ENCODE measurements at places on chromosomes 1 and 21.
A peak's percentile ranks its signal among the peaks of the same experiment; 100 is the strongest.

DNA sequence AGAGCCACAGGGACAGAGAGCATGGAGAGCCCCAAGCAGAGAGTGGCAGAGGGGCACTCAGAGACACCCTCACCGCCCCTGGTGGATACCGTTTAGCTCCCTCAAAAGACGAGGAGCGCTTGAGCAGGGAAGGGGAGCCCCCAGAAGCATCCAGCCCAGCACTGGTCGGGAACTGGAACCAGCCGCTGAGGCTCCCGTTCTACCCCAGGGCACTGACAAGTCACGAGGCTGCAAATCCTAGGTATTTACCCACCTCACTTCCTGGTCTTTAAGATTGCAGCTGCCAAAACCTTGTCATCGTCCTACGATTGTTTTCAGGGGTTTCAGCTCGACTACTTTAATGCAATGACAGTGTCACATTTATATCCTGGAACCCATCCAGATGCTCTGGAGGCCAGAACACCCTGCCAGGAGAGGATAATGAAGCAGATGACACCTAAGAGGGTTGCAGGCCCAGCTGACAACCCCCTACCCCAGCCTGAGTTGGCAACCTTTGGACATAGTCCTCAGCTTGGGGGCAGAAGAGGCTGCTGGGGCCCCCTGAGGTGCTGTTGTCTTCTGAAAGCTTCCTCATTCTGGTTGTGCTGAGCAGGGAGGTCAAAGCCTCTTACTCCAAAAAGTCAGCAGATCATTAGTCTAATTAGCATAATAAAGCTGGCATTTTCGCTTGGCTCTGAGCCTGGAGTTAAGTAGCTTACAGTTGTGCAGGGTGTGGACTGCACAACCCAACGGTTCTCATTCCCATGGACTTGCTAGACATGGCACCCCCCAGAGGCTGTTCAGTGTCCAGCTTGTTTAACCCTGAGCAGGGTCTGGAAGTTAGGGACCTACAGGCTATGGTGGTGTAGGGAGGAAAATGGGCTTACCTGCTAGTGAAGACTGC, 20.6 kb upstream of the BACE2 start:
- DNase-seq = no peak

- no peak for DNase-seq
Observed at GRCh38 chr1:44266400-44267344, 53.4 kb downstream of the DMAP1 start.

- DNase-seq = no peak
Observed at GRCh38 chr1:39182804-39183203, 21.7 kb upstream of the MACF1 start.

- no peak for DNase-seq
Observed at GRCh38 chr1:192698731-192699130, 62.8 kb downstream of the RGS13 start.

GRCh38 chr1:209106237-209106741, 477.2 kb upstream of the CAMK1G start:
- DNase-seq = no peak

GRCh38 chr1:197234581-197234980, 33.5 kb upstream of the CRB1 start:
- DNase-seq = no peak

DNA sequence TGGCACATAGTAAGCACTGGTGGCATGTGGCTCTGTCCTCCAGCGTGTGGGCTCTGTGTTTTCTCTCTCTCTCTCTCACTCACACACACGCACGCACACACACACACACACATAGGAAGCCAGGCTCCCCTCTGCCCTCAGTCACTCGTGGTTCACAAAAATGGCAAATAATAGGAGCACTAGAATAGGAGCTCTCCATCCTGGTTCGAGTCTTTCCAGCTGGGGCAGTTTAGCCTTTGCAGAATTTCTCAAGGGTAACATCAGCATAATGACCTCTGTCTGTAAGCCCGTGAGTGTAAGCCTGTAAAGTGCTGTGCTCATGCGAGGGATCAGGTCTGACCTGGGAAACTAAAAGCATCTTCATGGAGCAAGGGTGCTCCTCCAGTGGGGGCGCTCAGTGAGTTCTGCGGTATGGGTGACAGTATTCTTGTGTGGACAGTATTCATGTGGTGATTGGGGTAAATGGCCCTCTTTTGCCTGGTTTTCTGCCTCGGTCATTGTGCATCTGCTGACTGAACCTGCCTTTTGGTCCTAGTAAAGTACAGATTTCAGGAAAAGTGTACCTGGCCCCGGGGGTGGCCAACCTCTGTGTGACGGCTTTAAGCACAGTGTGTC, 842 bp upstream of the ZC3H12A start:
- no peak for DNase-seq

DNA sequence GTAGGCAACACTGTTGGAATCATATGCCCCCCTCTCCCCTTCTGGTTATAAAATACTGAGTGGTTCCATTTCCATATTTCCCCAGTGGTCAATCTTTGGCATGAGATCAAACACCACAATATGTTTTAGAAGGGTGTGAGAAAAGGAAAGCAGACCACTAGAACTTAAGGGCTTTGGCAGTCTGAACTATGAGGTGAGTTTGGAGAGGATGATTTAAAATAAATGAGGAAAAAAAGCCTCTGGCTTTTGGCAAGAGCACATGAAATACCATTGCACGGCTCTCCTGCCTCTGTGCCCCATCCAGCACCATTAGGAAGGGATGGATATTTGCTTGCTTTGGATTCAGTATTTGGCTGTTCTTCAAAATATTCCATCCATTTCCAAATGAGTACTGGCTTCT, 339.5 kb upstream of the C1orf87 start:
- DNase-seq = no peak

DNA sequence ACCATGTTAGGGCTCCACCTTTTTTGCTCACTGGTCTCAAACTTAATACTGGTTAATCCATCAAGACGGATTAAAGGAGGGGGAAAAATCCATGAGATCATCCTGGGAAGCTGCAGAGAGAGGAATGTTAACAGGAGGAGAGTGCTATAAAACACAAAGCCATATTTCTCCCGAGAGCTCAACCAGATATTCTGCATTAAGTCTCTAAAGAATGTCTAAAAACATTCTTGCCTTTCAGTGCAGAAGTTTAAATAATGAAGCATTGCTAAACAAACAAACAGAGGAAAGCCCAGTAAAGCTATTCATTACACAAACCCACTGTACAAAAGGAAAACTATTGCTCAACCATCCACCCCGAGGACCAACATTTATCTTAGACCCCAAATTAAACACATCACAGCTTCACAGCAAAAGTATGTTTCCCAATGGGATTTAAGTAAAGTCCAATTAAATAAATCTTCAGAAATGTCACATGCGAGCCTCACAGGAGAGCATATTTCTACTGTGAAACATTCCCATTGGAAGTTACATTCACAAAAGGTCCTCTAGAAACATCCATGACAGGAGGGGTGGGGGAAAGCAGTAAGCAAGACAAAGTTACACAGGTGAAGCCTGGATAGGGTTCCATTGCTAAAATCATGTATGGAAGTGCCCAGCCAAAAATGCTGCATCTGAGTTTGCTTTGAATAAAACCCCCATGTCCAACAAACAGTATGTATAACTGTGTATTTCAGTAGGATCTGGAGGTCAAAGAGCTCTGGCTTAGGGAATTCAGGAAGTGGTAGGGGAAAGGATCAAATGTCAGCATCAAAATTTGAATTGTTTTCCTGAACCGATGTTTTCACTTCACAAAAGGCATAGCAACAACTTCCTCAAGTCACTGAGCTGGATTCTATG, 23.3 kb downstream of the DUSP10 start:
- peak; percentile 62 for DNase-seq

DNA sequence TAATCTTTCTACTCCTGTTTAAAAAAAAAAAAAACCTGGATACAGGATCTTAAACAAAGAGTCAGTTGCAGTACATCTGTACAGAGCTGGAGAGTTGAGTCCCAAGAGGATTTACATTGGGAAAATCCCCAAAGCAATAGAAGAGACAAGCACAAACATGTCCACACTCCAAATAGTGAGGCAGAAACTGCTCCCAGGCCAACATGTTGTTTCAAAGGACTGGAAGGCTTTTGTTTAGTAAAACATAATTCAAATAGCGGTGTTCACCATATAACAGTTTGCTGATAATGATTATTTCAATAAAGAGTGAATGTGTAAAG, 425.4 kb downstream of the ADGRL2 start:
- no peak for DNase-seq

GRCh38 chr1:41774471-41774990, 144.2 kb downstream of the HIVEP3 start:
- DNase-seq = no peak

DNA sequence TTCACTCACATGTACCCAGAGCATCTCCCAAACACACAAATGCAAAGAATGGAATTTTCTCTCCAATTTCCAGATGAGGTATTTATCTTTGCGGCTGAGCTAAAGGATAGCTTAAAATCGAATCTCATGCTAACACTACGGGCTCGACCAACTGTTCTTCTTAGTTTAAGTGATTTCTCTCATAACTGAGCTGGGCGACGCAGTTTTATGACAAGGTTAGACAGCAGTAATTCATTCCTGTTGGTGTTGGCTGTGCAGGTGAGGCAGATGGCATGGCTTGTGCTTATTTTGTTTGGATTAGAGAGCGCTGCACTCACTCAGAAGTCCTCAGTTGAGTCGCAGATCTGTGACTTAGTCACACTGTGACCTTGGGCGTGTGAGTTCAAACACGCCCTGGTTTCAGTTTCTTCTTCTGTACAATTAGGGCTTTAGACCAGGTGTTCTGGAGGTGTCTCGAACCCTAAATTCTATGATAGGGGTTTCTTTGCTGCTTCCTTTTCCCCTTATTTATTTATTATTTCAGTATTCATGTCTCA, 41.5 kb upstream of the MRPS6 start:
- no peak for DNase-seq

- DNase-seq = no peak
Observed at GRCh38 chr1:116321766-116322175, 51.3 kb upstream of the ATP1A1 start.

DNA sequence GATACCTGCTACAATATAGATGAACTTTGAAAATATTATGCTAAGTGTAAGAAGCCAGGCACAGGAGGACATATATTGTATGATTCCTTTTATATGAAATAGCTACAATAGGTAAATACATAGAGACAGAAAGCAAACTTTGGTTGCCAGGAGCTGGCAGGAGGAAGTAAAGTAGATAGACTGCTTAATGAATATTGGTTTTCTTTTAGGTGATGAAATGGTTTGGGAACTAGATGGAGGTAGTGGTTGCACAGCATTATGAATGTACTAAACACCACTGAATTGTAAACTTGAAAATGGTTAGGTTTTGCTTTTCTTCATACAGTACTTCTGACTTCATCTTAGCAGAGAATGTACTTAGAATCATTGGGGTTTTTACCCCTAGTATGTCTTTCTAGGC, 21.5 kb downstream of the ABCB10 start:
- DNase-seq = no peak

GRCh38 chr1:35190784-35191183, 2.2 kb downstream of the SFPQ start:
- no peak for DNase-seq

- DNase-seq = no peak
Observed at GRCh38 chr1:86856196-86856595, 57.7 kb downstream of the SELENOF start.

- DNase-seq = peak; percentile 9
Observed at GRCh38 chr1:80217377-80217986, 1211.0 kb upstream of the ADGRL4 start.

DNA sequence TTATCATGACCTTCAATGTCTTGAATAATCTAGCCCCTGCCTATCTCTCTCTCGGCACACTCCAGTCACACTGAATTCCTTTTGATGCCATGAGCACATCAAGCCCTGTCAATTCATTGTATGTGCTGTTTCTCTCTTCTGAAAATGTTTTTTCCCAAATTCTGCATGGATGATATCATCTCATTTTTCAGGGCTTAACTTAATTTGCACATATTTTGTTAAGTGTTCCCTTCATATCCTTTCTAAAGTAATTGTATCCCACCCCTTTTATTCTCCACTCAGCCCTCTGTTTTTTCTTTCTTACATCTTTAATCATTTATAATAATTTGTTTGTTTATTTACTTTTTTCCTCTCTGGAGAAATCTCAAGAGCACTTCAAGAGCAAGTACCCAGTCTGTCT, 149.9 kb downstream of the ZNF326 start:
- DNase-seq = no peak

DNA sequence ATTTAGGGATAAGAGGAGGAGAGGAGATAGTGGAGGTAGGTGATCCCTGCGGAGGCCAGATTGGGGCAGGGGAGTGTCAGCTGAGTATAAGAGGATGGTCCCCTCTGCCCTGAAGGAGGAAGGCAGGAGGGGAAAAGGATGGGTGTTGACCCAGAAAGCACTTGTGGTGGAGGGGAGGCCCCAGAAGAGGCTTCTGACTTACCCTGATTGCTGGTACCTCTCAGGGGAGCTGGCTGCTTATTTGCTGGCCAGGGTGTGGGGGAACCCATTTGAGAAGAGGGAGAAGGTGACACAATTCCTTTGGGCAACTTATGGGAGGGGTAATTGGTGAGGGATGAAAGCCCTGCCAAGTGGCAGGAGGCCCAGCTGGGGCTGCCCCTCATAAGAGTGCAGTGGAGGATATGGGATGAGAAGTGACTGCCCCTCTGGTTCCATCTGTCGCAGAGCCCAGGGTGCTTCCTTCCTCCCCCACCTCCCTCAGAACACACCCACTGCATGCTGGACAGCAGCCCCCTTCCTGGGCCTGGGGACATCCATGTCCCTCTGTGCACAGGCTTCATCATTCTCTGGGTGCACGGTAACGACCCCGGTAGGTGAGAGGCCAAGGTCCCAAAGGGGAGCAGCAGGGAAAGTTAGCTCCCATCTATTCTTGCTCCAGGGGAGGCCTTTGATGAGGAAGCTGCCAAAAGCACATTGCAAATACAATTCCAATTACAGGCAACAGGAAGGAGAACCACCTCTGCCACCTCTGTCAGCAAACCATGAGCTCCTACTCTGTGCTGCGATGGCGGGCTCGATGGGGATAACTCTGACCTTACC, 1.4 kb upstream of the PCSK9 start:
- DNase-seq = no peak

GRCh38 chr21:38760762-38761155, 45.0 kb upstream of the ETS2 start:
- no peak for DNase-seq

GRCh38 chr1:77060000-77060399, 159.2 kb downstream of the PIGK start:
- DNase-seq = peak; percentile 82

DNA sequence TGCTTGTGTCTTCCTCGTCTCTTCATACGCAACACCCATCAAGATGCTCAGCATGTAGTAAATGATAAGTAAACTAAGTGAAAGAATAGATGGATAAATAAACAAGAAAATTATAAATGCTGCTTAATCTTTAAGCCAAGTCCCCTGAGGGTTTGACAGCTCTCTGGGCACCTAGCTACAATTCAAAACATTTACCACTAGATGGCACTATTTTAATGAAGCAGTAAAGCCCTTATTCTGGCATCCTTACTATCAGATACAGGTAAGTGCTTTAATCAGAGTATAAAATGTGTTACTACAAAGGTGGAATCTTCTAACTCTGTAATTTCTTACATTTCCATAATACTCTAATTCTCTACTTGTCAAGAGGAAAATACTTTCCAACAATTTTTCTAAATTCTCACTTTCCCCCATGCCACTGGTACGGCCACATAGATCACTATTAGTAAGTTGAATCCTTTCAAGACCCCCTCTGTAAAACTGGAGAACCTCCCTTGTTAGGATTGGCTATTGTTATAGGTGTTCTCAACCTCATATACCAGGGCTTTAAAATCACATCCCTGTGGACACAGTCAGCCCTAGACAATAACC, 137.8 kb downstream of the BARHL2 start:
- DNase-seq = peak; percentile 44

Measured in KBM-7 (cell line).